ENCODE measurements at places on chromosomes 2 and 18. TPM values are rescaled to one million over a fixed set of nuclear protein-coding genes. Genes with fewer than 3 reads are reported as not detected.
A peak's percentile ranks its signal among the peaks of the same experiment; 100 is the strongest.

POTEI gene
- total RNA-seq: not detected

EIPR1 gene
- 42.7 TPM for total RNA-seq

- H3K4me1 ChIP-seq: peaks cover 31% of the 10 kb centered on the region
- peaks cover 9% of the 10 kb centered on the region for H3K36me3 ChIP-seq
- DNase-seq: peak; percentile 36
- H3K27ac ChIP-seq: peak overlapping the region; percentile 94
Observed at GRCh38 chr18:45998244-45998643, 31.1 kb upstream of the EPG5 start.

DNA sequence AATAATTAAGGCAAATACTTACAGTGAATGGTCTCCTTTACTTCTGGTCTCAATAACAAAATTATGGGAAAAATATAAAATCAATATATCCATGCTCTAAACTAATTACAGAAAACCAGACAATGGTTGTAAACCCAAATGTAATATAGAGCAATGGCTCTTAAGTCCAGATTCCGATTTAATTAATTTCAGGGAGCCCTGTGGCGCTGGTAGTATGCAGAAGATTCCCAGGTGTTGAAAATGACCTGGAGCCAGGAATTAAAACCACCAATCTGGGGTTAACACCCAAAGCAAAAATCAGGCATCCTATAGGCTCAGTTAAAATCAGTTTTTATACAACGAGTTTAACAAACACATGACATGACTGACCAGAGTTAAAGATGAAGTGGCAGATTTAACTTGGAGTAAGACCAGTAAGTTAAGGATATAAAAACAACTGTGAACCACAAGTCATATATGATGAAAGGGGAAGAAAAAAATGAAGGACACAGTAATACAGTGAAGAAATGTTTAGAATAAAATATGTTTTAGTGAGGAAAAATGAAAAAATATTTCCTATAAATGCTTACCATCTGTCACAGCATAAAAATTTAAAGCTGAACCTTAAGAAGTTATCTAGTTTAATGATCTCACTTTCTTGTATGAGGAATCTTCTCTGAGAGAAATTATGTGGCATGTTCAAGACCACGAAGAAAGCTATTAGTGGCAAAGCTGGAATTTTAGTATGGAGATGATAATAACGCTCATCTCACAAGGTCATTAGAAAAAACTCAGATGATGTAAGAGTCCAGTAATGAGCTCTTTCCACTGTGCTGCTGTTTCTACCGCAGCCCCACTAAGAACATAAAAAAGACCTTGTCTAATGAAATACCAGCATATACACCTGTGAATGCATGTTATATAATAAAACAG, 45.8 kb upstream of the FLACC1 start:
- no peak overlapping the region for H3K27ac ChIP-seq
- no peak for DNase-seq
- H3K4me1 ChIP-seq: peaks cover 53% of the 10 kb centered on the region
- H3K36me3 ChIP-seq: peaks cover 54% of the 10 kb centered on the region
- no peak overlapping the region for H3K4me3 ChIP-seq

GRCh38 chr2:203328760-203329540, 756 bp downstream of the ABI2 start:
- peaks cover 6% of the 10 kb centered on the region for H3K27me3 ChIP-seq
- DNase-seq: peak; percentile 31
- H3K36me3 ChIP-seq: no peaks in the 10 kb centered on the region
- H3K27ac ChIP-seq: no peak overlapping the region
- H3K4me1 ChIP-seq: peaks cover 24% of the 10 kb centered on the region

WNT10A gene
- 0.10 TPM for total RNA-seq

GRCh38 chr2:6782517-6783237, 83.0 kb downstream of the CMPK2 start:
- H3K27ac ChIP-seq: no peak overlapping the region
- no peak overlapping the region for H3K4me3 ChIP-seq
- peaks cover 9% of the 10 kb centered on the region for H3K4me1 ChIP-seq
- peaks cover 6% of the 10 kb centered on the region for H3K27me3 ChIP-seq
- no peak for DNase-seq

DNA sequence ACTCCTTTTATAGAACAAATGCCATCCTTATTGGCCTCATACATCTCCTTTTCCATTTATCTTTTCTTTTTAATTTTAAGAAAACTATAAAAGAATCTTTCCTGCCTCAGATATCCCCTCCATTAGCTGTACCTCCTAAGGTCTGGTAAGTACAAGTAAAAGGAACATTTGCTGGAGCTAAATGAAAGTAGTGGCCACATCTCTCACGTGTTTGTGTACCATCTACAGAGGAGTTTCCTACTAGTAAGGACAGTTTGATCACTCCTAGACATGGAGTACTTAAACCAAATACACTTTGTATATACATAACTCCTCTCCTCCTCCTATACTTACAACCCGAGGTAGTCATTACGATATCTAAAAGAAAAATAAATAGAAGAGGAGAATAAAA, 504.8 kb downstream of the LRRTM4 start:
- H3K27ac ChIP-seq: no peak overlapping the region
- H3K36me3 ChIP-seq: no peaks in the 10 kb centered on the region
- no peak for DNase-seq
- H3K4me3 ChIP-seq: no peak overlapping the region

IGFBP5 gene
- total RNA-seq: not detected

DNA sequence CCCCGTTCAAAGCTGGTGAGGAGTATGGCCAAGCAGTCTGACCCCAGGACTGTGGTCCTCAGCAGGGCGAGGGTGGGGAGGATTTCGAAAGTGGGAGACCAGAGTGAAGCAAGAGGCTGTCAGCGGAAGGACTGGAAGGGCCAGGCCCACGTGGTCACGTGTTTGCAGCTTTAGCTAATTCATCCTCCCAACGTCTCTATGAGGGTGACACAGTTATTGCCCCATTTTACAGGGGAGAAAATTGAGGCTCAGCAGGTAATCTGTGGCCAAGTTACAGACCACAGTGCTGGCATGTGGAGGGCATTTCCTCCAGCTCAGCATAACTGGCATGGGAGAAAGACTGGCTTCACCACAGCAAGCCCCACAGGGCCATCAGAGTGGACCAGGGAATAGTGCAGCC, 45.4 kb upstream of the LTBP1 start:
- H3K36me3 ChIP-seq: no peaks in the 10 kb centered on the region
- H3K27me3 ChIP-seq: peaks cover 16% of the 10 kb centered on the region
- DNase-seq: no peak
- H3K4me3 ChIP-seq: no peak overlapping the region
- H3K27ac ChIP-seq: no peak overlapping the region
- H3K4me1 ChIP-seq: no peaks in the 10 kb centered on the region

ADRA2B gene
- total RNA-seq: not detected

L3MBTL4 gene
- 0.33 TPM for total RNA-seq
